ENCODE measurements at places on chromosomes 12 and 14.

GRCh38 chr14:36315159-36315853 is 5.1 kb downstream of the MBIP start:
- no peak for DNase-seq

DNA sequence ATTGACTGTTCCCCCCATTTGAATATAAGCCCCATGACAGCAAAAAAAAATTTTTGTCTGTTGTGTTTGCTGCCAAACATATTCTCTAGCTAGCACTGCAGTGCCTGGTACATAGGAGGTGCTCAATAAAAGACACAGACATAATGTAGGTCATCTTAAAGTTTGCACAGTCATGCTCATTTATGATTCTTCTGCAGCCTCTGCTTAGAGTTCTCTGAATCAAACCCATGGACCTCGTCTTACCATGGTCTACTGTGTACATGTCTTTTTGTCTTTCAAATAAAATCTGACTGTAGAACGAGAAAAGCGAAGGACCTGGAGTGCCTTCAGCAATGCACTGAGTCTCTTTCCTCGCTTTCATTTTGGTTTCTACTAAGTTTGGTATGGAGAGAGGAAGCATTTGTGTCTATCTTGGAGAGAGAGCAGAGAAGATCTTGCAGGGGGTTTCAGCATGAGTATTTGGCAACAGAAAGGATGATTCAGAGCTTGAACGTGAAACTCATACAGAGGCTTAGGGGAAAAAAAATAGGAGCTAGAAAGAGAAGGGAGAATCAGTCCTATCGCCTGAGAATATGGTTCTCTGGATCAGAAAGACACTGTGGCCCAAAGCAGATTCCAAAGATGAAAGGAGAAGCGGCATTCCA is 38.8 kb upstream of the TMCC3 start:
- no peak for DNase-seq

GRCh38 chr12:102021540-102022246 is 40.1 kb downstream of the WASHC3 start:
- no peak for DNase-seq

GRCh38 chr12:26691234-26691970 is 141.6 kb downstream of the ITPR2 start:
- DNase-seq = peak; percentile 38

DNA sequence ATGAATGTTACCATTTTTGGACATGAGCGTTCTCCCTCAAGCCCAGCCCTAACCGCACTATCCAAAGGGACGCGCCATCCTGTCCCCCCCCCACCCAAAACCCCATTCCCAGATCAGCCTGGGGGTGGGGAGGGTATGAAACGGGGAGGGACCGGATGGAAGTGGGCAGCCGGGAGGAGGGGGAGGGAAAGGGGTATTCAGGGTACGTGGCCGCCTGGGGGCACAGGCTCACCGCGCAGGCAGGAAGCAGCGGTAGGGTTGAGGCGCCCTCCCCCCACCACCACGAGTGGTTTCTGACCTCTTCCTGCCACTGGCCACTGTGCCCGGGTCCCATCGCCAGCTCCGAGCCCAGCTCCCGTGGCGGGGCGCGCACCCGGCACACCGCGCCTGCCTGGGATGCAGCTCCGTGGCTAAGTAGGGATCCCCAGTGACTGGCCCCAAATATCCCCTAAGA is 1.4 kb downstream of the ACTN1 start:
- no peak for DNase-seq

DNA sequence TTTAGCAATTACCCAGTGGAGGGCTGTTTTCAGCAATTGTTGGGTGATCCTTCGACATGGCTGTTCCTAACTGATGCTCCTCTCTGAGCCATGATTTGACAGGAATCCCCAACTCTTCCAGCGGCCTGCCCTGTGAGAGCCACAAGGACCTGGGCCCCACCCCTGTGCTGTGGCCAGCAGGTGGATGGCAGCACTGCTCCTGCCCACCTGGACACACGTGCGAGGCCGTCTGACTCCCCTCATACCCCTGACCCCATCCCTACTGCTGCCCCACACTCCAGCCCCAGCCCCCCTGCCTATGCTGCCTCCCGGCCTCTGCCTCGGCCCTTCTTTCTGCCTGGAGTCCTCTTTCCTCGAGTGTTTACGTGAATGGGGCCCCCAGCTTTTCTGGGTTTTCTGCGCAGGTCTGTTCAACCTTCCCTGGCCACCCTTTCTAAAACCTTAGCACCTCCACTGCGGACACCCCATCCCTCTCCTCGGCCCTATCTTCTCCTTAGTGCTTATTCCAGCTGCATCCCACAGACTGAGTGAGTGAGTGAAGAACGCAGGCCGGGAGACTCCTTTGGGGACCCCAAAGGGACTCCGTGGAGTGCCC is 111.4 kb downstream of the DICER1 start:
- no peak for DNase-seq

DNA sequence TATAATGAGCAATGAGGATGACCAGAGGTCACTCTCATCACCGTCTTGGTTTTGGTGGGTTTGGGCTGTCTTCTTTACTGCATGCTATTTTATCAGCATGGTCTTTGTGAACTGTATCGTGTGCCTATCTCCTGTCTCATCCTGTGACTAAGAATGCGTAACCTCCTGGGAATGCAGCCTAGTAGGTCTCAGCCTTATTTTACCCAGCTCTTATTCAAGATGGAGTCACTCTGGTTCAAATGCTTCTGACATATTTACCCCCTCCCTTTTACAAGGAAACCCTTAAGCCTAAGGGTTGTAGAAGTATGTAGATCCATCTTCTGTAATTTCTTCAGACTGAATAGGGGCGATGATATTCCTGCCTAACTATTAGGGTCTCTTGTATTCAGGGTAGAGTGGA is 8.4 kb downstream of the IFI27L1 start:
- no peak for DNase-seq

- no peak for DNase-seq
These were observed 16.1 kb upstream of the KRT80 start for GRCh38 chr12:52207895-52208294.
